Stimulated activated CD4-positive, alpha-beta T cell treated with anti-CD3 and anti-CD28 coated beads, Interleukin-15, amount 100 ng/mL, for 1 hour (primary cell): ENCODE measurements at places on chromosomes 5 and 9.

DNA sequence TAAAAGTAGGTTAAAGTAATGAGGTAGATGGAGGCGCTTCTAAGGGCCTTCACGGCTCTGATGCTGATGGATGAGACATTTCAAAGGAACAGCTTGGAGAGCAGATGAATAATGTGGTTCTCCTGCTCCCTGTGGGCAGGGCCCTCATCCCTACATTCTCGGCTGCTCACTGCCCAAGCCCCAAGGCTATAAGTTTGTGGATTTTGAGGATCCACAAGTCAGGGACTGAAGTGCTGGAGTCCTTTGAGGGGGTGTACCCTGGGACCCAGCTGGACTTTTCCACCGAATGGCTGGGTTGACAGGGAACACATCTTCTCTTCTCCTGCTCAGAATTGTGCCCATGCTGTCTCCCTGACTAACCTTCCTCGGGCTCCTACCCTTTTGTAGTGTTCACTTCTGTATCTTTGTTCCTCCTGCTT is 21.4 kb upstream of the CXCL14 start:
- no peak for DNase-seq

- no peak for DNase-seq
Measured at GRCh38 chr5:53983568-53984460, 326.6 kb downstream of the ARL15 start.

GRCh38 chr5:40191150-40191549 is 488.6 kb upstream of the PTGER4 start:
- DNase-seq: no peak

DNA sequence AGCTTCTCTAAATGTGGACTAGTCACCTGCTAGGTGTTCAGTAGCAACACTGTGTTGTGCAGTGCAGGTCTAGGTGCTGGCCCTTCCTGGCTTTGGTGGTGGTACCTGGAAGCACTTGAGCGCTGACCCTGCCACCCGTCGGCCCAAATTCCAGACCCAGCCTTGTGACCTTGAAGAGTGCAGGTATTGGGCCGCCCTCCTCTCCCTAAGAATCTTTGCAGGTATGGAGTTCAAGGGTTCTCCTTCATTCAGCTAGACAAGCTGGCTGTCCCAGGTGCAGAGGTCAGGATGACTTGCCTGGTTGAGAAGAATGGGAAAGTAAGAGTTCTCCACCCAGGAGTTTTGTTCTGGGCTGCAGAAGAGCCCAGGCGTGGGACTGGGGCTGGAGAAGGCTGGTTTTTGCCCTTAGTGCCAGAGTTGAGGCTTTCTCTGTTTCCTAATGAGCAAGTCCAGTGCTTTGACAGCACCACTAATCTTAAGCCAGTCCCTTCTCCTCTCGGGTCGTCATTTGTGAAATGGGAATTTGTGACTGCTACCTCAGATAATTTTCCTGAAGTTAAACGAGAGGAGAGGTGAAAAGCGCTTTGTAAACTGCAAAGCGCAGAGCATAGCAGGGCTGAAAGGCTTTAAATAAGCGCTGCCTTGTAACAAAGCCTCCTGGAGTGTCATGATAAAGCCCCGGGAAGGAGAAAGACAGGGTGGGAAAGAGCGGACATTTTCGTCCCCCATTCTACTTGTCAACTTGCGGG is 4.0 kb downstream of the FOXE1 start:
- DNase-seq: no peak

DNA sequence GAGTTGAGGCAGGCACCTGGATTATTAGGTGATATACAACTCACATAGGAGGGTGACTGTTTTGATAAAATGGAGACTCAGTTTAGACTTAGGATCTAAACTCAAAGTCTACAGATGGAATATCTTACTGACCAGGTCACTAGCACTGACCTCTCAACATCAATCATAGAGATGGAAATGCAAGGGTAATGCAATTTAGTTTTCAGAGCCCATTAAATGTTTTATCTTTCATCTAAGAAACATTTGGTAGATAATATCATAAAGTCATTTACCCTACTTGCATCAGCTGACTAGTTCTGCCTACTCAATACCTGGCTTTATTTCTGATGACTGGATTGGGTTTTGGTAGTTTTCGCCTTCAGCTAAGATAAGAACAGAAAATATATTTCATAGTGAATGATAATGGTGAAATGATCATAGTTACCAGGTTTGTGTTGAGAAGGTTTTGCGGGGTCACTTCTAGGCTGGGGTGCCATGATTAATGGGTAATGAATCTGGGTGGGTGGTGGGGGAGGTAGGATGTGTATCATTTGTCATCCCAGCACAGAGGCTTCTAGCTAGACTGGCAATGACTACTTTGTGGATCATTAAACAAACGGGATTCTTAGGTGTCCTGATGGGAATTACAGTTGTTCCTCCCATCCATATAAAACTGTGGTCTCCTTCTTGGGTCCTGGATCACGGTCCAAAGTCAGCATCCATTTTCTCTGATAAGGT is 173.4 kb downstream of the PPP2R2B start:
- DNase-seq: no peak

DNA sequence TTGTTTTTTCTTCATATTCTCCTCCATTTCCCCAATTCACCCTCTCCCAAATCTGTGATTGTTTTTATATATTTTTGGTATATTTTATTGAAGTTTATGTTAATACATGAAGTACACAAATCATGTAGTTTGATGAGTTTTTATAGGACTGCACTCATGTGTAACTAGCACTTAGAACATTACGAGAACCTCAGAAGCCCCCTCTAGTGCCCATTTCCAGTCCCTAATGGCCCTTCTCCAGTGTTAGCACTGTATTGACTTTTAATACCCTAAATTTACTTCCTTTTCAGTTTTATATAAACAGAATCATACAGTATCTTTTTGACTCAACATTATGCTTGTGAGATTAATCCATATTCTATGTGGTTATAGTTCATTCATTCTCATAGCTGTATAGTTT is 18.5 kb upstream of the FKTN start:
- no peak for DNase-seq

- no peak for DNase-seq
Measured at GRCh38 chr5:96331210-96331609, 101.8 kb downstream of the PCSK1 start.

DNA sequence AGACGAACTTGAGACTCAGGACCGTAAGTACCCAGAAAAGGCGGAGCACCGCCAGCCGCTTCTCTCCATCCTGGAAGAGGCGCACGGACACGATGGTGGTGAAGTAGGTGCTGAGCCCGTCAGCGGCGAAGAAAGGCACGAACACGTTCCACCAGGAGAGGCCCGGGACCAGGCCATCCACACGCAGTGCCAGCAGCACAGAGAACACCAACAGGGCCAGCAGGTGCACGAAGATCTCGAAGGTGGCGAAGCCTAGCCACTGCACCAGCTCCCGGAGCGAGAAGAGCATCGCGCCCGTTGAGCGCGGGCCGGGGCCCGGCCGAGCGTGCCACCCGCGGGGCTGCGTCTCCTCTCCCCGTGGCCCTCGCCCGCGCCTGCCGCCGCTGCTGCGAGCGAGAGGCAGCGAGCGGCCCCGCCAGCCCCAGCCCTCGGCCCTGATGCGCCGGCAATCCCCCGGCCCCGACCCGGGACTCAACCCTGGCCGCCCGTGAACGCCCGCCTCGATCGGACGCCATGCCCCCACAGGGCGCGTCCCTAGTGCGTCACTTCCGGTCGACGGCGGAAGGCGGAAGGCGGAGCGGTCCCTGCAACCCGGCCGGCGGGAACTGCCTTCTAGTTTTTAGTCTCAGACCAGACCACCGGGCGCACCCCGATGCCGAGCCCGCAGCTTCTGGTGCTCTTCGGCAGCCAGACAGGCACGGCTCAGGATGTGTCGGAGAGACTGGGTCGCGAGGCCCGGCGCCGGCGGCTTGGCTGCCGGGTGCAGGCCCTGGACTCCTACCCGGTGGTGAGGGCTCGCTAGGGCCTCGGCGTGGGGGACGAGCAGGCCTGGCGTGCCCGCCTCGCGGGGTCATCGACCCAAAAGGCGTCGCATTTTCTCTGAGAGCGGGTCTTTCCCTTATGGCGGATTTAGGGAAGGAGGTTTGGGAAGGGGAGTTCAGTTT is at the start of the genes NDOR1 and TMEM203:
NDOR1 (plus strand) TSS at position 575 of the 944 bp plus-strand sequence; CDS start at position 653, 78 bp downstream.
TMEM203 (minus strand) TSS at position 523 of the 944 bp plus-strand sequence; CDS start at position 289, 234 bp downstream.
- DNase-seq: peak; percentile 82

DNA sequence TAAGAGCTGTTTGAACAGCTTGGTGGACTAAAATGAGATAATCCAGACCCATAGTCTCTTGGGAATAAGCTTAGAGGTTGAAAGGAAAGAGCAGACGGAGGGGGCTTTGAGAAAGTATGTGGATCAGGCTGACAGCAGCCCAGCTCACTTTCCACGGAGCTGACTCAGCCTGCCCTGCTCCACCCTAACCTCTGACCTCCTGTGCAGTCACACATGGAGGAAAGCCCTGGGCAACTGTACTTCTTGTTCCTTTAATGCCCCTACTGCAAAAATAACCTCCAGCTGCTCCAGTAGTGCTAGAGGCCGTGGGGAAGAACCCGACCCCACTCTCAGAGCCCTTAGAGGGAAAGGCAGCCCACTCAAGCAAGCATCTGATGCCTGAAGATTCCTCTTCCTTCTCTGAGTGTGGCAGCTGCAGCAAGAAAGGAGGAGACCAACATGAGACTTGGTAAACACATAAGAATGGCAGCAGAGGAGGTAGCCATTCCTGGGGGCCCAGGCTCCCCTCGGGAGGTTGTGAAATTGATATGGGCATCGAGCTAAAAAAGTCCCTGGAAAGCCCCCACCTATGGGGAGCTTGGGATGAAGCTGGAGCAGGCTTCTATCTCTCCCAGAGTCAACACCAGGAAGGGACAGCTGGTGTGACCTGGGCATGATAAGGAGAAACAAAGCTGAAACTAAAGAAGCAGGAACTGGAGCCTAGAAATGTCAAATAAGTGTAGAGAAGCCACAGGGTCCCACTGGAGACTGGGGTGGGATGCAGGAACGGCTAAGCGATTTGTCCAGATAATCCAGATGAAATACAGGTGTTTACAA is 204.3 kb downstream of the PIK3R1 start:
- DNase-seq: no peak

GRCh38 chr5:107597247-107597646 is 73.5 kb downstream of the EFNA5 start:
- no peak for DNase-seq

GRCh38 chr5:125411071-125411743 is 664.8 kb upstream of the ZNF608 start:
- no peak for DNase-seq

DNA sequence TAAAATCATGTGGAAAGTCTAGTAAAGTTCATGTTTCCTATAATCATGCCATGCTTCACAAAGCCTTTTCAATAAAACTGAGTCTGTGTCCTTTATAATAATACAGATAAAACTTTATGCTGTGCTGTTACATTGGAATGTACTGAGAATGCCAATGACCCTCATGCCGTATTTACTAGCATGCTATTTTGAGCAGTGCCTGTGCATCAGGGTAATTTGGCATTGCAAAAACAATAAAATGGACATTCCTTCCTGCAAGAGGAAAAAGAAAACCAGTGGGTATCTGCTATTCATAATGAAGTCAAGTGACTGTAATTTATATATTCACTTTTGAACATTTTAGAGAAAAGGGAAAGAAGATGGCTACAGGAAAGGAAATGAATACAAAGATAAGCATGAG is 159.0 kb downstream of the PBX3 start:
- no peak for DNase-seq

GRCh38 chr5:62494772-62495171 is 82.2 kb downstream of the IPO11 start:
- no peak for DNase-seq
